ENCODE measurements at places on chromosomes 2 and 18. TPM values are rescaled to one million over a fixed set of nuclear protein-coding genes. Genes with fewer than 3 reads are reported as not detected.

Gene PSMA8
- total RNA-seq: not detected

Gene CCDC138
- total RNA-seq: 6.5 TPM

Gene SF3B1
- 323 TPM for total RNA-seq

Gene PDIA6
- total RNA-seq: 372 TPM

Gene GNLY
- total RNA-seq: not detected

Gene TMEM178A
- total RNA-seq: 1.7 TPM

Gene CTNNA2
- total RNA-seq: not detected

Gene ANKRD62
- total RNA-seq: not detected

Gene CROCC2
- under 0.01 TPM for total RNA-seq

Gene TRPM8
- not detected for total RNA-seq

Gene CHRND
- not detected for total RNA-seq

Gene DPY30
- 51.0 TPM for total RNA-seq

Gene NPHP1
- 11.8 TPM for total RNA-seq

Gene GKN2
- not detected for total RNA-seq

Gene CCDC148
- total RNA-seq: 1.5 TPM

Gene RFTN2
- 23.5 TPM for total RNA-seq

Gene TIMM21
- total RNA-seq: 18.8 TPM

Gene KANSL1L
- 34.3 TPM for total RNA-seq

Gene KIAA2012
- under 0.01 TPM for total RNA-seq

Gene AGXT
- total RNA-seq: not detected

Gene RIT2
- not detected for total RNA-seq

Gene DPYSL5
- total RNA-seq: not detected

Data from articular chondrocyte of knee joint (primary cell).